ENCODE measurements at places on chromosomes 3 and 15. TPM values are rescaled to one million over a fixed set of nuclear protein-coding genes. Genes with fewer than 3 reads are reported as not detected.

CLDN18 gene
- 0.11 TPM for total RNA-seq

GATA2 gene
- 56.0 TPM for total RNA-seq

GRCh38 chr3:188574885-188575284 is 420.9 kb downstream of the LPP start:
- H3K4me1 ChIP-seq = peaks cover under 1% of the 10 kb centered on the region
- H3K36me3 ChIP-seq = no peaks in the 10 kb centered on the region
- no peak overlapping the region for H3K4me3 ChIP-seq
- H3K27me3 ChIP-seq = no peaks in the 10 kb centered on the region
- no peak for DNase-seq

- H3K4me3 ChIP-seq = no peak overlapping the region
- peaks cover 5% of the 10 kb centered on the region for H3K36me3 ChIP-seq
- no peaks in the 10 kb centered on the region for H3K27me3 ChIP-seq
- DNase-seq = peak; percentile 60
Measured at GRCh38 chr15:77030048-77030927, 35.4 kb downstream of the PSTPIP1 start.

DNA sequence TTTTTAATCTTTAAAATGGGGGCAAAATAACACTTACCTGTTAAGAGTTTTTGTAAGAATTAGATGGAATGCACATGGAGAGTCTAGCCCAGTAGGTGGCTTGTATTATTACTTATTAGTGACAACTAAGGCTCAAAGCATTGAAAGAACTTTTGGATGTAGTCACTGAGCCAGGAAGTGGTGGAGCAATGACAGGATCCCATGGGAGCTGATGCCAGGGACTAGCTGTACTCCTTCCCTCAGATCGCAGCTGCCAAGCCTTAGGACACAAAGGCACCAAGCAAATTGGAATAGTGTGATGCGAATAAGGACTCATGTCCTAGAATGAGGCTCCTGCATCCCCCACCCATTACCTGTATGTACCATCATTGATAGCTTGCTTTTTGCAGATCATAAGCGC is 370.4 kb upstream of the RGMA start:
- H3K27me3 ChIP-seq = no peaks in the 10 kb centered on the region
- no peak for DNase-seq
- no peaks in the 10 kb centered on the region for H3K36me3 ChIP-seq
- H3K27ac ChIP-seq = no peak overlapping the region
- no peaks in the 10 kb centered on the region for H3K4me1 ChIP-seq
- H3K4me3 ChIP-seq = no peak overlapping the region

GRCh38 chr3:110767838-110768237 is 303.8 kb upstream of the NECTIN3 start:
- no peaks in the 10 kb centered on the region for H3K36me3 ChIP-seq
- no peak overlapping the region for H3K27ac ChIP-seq
- no peak overlapping the region for H3K4me3 ChIP-seq
- H3K4me1 ChIP-seq = no peaks in the 10 kb centered on the region

- no peaks in the 10 kb centered on the region for H3K36me3 ChIP-seq
- H3K4me1 ChIP-seq = no peaks in the 10 kb centered on the region
- H3K27me3 ChIP-seq = no peaks in the 10 kb centered on the region
- H3K4me3 ChIP-seq = no peak overlapping the region
- DNase-seq = no peak
- no peak overlapping the region for H3K27ac ChIP-seq
Measured at GRCh38 chr3:155595371-155595770, 149.5 kb downstream of the PLCH1 start.

DNA sequence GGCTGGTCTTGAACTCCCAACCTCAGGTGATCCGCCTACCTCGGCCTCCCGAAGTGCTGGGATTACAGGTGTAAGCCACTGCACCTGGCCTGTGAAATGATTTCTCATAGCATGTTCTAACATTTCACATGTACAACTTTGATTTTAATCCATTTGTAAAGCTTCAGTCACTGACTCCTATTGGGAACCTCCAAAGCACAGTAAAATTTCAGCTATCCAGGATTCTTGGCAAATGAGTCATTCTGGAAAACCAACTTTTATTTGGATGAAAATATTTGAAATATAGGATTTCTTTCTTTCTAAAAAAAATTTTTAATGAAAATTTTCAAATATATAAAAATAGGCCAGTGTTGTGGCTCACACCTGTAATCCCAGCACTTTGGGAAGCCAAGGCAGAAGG is 2.7 kb upstream of the LMAN1L start:
- no peak overlapping the region for H3K27ac ChIP-seq
- H3K27me3 ChIP-seq = no peaks in the 10 kb centered on the region

DNA sequence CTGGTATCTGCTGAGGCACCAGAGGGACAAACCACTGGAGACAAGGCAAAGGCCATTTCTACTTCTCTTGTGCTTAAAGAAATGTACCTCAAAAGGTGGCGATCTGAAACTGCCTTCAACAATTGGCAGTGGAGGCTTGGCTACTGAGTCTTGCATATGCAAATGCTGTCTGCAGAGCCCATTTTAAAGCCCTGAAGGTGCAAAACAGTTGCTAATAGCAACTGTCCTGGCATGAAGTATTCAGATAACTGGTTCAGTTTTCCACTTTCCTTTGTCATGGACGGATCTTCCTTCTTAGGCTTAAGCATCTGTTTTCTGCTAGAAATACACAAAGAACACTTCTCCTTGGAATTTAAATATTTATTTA is 71.4 kb upstream of the PSMD6 start:
- H3K36me3 ChIP-seq = peaks cover 30% of the 10 kb centered on the region
- H3K4me1 ChIP-seq = no peaks in the 10 kb centered on the region
- DNase-seq = no peak
- H3K27me3 ChIP-seq = no peaks in the 10 kb centered on the region

All from ascending aorta (tissue), 2 donors.